ENCODE measurements at places on chromosomes 1 and 21.

GRCh38 chr21:28537371-28538079 is 455.2 kb downstream of the LTN1 start:
- DNase-seq: peak; percentile 45

DNA sequence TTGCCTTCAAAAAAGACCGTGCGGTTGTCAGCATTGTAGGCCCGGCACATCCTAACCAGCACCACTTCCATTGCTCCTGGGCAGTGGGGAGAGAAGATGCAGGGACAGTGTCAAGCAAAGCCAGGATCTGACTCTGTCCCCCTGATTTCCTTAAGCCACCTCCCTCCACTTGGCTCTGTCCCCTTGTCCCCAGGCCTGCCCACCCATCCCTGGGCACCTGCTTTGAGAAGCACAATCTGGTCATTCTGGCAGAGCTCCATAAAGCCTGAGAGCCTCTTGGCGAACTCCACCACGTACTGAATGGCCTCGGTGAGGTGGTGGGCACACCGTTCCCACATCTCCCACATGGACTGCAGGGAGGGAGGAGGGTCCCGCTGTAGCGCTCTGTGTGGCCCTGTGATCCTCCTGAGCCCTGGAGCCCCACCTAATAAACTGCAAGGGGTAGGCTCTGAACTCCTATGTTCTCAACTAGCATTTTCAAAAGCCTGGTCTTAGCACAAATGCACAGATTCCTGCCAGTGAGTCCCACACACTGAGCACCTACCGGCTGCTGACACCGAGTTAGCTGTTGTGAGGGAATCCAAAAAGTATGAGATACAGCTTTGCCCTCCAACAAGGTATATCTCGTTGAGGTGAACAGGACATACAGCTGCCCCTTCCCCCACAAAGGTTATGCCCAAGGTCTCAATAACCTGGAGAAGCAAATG is 8.2 kb upstream of the LINGO4 start:
- DNase-seq: no peak

- DNase-seq: no peak
Measured at GRCh38 chr1:104765085-104765484, 1015.4 kb downstream of the AMY1C start.

DNA sequence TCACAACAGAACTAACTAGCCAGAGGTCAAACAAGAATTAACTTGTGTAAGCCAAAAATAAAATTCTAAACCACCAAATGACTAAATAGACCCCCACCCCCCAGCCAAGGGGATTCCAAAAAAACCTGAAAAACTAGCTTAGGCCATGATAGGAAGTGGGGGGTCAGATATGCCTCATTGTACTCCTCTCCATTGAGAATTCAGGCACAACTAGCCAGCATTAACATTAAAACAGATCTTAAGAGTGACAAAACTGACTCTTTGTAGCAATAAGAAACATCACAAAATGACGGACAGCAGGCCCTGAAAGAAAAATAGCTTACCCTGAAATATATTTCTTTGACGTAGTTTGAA is 103.0 kb upstream of the ETV3 start:
- no peak for DNase-seq

DNA sequence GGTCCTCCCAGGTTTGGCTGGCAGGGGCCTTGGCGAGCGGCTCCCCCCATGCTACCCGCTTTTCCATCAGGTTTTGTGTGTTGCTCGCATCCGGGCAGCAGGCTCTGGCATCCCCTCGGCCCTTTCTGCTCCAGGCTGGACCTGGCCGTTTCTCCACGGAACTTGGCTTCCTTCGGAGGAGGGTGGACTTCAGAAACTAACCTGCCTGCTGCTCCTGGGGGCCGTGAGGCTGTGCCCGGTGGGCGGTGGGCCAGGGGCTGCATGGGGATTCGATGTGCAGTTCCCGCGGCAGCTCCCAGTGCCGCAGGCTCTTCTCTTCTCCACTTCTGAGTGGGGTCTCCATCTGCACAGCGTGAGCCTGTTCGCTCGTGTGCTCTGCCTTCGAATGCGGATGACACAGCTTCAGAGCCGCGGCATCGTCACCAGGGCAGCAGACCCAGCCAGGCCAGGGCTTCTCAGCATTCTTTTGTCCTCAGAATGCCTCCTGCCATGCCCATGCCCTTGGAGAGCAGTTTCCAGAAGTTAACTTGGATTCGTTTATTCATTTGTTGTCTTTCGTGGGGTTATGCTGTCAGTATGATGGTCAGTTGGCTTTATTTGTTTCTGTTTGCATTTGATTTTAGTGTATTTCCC is 36.4 kb downstream of the PRKCZ start:
- no peak for DNase-seq

DNA sequence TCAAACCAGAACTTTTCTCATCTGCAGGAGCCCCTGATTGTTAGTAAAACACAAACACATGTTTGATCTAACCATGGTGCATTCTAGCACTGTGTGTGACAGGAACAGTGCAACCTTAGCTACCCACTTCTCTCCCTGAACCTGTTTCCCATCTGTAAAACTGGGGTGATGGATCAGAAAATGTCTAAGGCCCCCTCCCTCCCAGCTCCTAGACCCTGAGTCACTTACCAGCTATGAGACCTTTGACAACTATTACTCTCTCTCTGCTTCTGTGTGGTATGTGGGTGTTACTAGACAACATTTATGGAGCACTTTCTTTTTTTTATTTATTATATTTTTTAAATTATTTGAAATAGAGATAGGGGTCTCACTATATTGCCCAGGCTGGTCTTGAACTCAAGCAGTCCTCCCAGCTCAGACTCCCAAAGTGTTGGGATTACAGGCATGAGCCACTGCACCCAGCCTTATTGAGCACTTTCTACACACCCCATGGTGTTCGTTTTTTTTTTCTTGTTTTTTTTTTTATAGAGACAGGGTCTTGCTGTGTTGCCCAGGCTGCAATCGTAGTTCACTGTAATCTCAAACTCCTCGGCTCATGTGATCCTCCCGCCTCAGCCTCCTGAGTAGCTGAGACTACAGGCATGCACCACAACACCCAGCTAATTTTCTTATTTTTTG is 2.6 kb downstream of the INPP5B start:
- DNase-seq: no peak

- DNase-seq: no peak
Measured at GRCh38 chr1:20998826-20999225, 177.9 kb downstream of the EIF4G3 start.

- no peak for DNase-seq
Measured at GRCh38 chr21:45862543-45863207, 118.9 kb upstream of the COL6A1 start.

GRCh38 chr1:226649780-226650179 is 89.3 kb downstream of the ITPKB start:
- DNase-seq: no peak

GRCh38 chr1:54866801-54867716 is 19.9 kb downstream of the DHCR24 start:
- peak; percentile 20 for DNase-seq

DNA sequence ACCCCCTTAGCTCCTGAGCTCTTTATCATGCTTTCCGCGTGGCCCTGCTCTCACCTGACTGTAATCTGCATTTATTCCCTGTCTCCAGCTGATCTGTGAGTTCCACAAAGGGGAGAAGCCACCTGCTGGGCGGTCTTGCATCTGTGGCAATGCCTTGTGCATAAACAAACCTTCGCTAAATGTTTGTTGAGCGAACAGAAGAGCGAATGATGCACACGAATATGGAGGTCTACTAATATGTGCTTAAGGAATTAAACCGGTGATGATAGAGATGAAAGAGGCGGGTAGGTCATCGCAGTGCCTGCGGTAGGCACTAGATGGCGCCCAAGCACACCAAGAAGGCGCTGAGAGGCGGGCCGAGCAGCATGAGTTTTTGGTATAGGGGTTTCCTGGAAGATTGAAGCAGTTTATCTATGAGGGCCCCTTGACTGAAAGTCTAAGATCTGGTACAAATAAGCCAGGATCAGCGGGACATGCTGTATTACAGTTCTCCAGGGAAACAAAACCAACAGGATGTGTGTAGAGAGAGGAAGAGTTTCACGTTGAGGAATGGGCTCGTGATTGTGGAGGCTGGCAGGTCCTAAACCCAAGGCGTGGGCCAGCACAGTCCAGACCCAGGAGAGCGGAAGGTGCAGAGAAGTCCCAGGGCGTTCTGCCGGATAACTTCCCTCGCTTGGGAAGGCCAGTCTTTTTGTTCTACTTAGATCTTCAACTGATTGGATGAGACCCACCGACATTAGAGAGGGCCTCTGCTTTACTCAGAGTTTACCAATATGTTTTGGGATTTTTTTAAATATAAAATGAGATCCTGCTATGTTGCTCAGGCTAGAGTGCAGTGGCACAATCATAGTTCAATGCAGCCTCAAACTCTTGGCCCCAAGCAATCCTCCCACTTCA is 34.7 kb downstream of the TOMM20 start:
- peak; percentile 84 for DNase-seq

GRCh38 chr1:225348400-225348799 is 79.4 kb downstream of the LBR start:
- no peak for DNase-seq

DNA sequence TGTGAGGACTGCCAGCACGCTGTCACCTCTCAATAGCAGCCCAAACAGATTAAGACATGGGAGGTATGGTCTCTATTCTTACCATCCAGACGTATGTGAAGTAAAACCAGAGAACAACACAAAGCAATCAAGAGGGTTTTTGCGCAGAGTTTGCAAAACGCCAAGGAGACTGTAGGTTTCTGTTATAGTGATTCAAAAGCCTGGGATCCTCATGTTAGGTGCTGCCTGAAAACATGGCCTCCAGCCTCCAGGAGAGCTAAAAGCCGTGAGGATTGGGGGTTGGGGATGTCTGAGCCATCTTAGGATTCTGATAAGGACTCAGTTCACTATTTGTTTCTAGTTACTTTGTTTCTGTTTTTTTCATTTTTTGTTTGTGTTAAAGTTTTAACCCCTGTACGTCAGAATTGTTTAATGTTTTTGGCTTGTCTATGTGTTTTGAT is 4.2 kb upstream of the CCT8 start:
- DNase-seq: peak; percentile 22

GRCh38 chr1:7233646-7234470 is 448.6 kb downstream of the CAMTA1 start:
- no peak for DNase-seq

- no peak for DNase-seq
Measured at GRCh38 chr1:153475282-153475681, 14.8 kb upstream of the S100A7 start.

- no peak for DNase-seq
Measured at GRCh38 chr1:181016563-181016962, 6.1 kb downstream of the STX6 start.

- DNase-seq: no peak
Measured at GRCh38 chr1:203153051-203153988, 22.3 kb downstream of the MYBPH start.

DNA sequence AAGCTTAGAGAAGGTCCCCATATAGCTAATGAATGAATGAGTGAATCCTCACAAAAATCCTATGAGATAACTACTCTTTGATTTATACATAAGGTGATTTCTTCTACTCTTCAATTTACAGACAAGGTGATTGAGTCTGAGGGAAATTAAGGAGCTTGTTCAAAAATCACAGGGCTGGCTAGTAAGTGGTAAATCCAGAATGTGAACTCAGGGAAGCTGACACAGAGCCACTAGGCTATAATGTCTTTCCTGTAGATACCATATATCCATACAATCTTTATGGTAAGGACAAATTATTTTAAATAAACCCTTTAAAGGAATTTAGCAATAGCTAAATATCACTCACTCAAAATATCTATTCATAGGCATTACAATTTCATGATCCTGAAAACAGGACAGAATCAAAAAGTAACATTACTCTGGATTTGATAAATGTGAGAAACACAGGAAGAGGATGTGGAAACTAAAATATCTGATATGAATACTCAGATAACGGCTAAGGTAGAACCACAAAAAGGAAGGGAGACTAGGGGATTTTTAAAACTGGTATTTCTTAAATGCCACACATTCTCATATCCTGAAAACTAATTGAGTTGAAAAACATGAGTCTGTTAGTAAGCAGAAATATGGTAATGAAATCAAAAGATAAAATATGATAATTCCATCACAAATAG is 108.2 kb downstream of the NBPF12 start:
- no peak for DNase-seq

- DNase-seq: no peak
Measured at GRCh38 chr1:150708595-150708994, 11.6 kb upstream of the GOLPH3L start.

GRCh38 chr1:181179279-181179986 is 90.9 kb downstream of the IER5 start:
- no peak for DNase-seq

DNA sequence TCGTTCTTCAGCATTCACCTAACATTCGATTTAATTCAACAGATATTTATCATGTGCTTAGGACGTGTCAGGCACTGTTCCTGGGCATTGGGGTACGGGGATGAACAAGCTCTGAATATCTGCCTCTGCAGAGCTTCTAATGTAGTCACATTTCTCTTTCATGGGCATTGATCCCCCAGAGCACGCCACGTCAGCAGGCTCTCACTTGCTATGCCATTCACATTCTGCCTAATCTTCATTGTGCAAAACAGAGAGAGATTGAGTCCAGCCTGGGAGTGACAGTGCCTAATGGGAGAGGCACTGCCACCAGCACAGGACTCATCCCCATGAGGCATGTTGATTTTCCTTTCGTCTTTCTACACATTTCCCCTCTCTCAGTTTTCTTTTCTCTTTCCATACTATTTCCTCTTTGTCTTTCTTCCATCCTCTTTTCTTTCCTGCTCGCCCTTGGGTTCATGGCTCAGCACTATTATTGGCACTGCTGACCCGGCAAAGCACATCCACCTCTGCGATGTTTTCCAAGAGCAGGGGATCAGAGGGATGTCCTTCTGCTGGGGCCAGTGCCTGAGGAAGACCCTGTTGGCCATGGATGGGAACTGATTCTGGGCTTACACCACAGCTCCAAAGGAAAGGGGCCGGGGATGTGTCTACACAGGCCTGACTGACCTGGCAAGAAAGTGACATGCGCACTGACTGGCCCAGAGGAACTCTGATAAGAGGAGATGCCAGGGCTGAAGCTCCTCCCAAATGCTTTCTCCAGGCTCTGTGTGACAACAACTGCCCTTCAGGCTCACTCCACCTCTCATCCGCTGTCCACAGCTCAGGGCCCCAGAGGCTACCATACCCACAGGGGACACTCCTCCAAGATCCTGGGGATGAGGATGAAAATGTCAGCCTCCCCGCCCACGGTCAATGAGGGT is 195.9 kb downstream of the TOMM20 start:
- no peak for DNase-seq

GRCh38 chr1:28845786-28846543 is 34.0 kb downstream of the OPRD1 start:
- no peak for DNase-seq

DNA sequence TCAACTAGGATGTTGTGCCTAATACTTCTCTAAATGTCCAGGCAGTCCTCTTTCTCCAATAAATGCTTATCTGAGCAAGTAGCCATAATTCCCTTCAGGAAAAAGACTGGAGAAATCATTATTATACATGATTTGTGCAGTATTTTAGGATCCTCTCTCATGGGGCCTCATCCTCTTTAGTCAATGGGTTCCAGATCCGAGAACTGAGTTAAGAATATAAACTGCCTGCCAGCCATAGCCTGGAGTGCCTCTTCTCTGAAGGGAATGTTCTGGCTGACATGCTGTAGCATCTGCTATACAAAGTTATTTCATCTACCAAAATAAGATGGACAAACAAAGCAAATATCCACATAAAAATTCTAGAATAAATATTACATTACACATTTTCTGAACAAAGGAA is 334.0 kb upstream of the PRMT6 start:
- no peak for DNase-seq

Data from AG20443 (cell line).